ENCODE measurements at places on chromosomes 12 and 14.

- no peak for DNase-seq
Observed at GRCh38 chr12:2306735-2307134, 253.9 kb downstream of the CACNA1C start.

DNA sequence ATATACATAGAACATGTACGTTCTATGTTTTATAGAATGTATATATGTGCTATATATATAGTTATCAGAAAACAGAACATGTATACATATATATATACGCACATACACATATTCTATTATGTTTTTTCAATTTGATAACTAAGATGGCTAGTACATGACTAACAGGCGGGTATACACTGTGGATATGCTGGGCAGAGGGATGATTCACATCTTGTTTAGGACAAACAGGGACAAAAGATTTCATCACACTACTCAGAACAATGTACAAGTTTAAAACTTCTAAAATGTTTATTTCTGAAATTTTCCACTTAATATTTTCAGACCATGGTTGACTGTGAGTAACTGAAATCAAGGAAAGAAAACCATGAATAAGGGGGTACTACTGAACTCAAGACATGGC is 17.4 kb downstream of the TIMELESS start:
- no peak for DNase-seq

DNA sequence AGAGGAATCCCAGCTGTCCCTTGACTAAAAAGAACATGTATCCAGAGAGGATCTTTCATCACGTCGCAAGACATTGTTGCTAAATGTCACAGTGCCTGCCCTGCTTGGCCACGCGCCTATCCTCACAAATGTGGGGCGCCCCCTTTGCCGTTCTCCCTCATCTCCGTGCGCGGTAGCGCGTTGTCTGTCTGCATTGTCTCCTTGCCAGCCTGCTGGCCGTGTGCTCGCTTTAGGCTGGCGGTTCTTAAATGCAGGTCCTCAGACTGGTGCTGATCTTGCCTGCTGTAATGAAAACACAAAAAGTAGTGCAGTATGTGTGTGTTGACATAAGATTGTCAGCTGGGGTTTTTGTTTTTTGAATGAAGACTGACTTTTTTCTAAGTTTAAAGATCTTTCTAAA is 198.2 kb upstream of the RGS6 start:
- no peak for DNase-seq

GRCh38 chr12:53232646-53233461 is 845 bp upstream of the RARG start:
- peak; percentile 26 for DNase-seq

DNA sequence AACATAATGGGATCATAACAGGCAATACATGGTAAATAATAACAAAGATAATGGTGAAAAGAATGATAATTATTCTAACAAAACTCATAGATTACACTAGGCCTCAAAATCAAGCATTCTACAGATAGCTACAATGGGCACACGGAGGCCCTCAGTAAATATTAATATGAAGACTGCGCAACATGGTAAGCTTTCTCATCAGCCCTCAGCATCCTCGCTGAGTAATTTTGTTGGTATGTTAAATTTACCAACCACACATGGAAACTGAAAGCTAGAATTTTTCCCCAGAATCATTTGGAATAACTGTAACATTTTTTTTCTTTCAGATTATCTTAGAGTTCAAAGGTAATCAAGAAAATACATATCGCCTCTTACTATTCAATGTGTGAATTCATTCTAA is 74.2 kb upstream of the PYGL start:
- DNase-seq: no peak

GRCh38 chr12:49019120-49019430 is 499 bp upstream of the PRKAG1 start:
- no peak for DNase-seq

GRCh38 chr12:91382081-91382543 is 199.5 kb upstream of the DCN start:
- DNase-seq: peak; percentile 78

DNA sequence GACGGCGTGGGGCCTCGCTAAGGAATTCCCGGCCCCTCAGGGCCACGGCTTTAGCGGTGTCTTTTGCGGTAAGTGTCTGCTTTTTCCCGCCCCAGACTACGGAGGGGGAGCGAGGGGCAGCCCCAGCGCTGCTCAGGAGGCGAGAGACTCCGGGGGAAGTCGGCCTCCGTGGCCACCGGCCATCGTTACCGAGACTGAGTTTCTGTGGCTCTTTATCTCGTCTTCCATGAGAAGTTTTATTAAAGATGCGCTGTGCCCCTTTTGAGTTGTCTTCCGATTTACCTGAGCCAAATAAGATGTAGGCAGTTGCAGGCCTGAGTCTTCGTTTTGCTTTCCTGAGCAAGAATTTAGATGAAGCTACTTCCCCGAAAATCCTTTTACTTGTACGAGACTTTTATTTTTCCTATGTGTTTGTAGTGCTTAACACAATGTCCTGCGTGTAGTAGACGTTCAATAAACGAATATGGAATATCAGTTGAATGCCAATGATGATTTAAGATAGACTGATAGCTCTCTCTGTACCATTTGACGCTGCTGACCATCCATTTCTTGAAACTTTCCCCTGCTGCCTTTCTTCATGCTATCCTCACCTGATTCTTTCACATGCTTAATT is 462 bp downstream of the SRP54 start:
- DNase-seq: no peak

DNA sequence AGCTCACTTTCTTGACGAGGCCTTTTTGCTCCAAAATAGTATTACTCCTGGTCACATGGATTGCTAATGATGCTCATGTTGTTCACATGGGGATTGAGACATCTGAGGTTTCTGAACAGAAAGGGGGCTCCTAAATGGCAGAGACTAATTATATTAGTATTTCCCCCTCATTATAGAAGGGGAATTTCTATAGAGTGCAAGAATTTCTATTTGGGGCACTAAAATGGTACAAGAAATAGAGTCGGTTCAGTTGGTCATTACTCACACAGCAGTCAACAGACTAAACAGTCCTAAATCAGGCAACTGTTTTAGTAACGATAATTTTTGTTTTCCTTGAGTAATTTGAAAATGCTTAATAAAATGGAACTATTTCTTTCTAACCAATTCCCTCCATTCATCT is 108.9 kb downstream of the DACT1 start:
- no peak for DNase-seq

DNA sequence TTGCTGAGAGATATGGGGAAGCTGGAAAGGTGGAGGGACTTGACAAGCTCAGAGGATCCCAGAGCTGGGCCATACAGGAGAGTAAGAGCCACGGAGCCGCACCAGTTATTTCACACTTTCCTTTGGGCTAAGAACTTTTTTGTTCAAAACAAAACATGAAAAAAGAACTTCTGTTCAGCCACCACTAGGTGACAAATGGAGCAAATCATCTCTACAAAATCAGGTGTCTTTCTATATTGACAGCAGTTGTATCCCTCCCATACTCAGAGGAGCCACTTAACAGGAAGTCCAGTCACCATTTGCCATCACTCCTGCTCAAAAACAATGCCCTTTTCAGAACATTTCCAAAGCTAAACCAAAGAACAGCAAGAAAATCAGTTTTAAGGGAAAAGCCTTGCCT is 70.3 kb upstream of the DBX2 start:
- DNase-seq: no peak

Measured in T follicular helper cell (primary cell).